ENCODE measurements at places on chromosomes 2 and 18.
A peak's percentile ranks its signal among the peaks of the same experiment; 100 is the strongest.

GRCh38 chr2:134078354-134078753 is 175.5 kb upstream of the MGAT5 start:
- DNase-seq, result no peak

GRCh38 chr2:138771534-138771933 is 8.7 kb downstream of the NXPH2 start:
- DNase-seq, result no peak

GRCh38 chr2:47779426-47779790 is 3.5 kb upstream of the MSH6 start:
- DNase-seq, result no peak

- no peak for DNase-seq
These were observed 70.5 kb downstream of the TGIF1 start for GRCh38 chr18:3520230-3521085.

DNA sequence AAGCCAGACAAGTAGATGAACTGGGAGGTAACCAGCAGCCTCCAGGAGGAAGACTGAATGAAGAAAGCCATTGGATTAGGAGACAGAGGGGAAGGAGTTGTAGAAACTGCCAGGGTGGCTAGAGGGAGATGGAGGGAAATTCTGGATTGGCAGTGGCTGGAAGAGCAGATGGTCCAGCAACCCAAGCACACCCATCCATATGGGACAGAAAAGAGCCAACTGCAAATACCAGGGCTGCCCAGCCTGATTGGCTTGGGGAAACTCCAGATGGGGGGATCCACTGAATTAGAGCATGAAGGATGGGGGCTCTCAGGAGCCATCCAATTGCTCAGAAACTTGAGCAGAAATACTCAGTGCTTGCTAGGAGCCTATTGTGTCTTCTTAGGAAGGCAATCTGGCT is 173.5 kb upstream of the EPB41L3 start:
- DNase-seq, result no peak

DNA sequence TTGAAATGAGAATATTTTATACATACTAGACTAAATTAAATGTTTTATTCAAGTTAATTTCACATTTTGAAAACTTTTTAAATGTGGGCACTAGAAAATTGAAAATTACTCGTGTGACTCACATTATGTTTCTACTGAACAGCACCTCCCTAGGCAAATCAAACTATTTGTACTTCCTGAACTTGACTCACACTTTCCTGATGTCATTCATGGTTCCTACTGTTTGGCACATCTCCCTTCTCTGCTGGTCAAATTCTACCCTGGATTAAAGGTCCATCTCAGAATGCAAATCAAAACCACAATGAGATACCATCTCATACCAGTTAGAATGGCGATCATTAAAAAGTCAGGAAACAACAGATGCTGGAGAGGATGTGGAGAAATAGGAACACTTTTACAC is 16.7 kb downstream of the LHCGR start:
- DNase-seq, result no peak

- no peak for DNase-seq
These were observed 137.2 kb downstream of the MTCL1 start for GRCh38 chr18:8842506-8842905.

DNA sequence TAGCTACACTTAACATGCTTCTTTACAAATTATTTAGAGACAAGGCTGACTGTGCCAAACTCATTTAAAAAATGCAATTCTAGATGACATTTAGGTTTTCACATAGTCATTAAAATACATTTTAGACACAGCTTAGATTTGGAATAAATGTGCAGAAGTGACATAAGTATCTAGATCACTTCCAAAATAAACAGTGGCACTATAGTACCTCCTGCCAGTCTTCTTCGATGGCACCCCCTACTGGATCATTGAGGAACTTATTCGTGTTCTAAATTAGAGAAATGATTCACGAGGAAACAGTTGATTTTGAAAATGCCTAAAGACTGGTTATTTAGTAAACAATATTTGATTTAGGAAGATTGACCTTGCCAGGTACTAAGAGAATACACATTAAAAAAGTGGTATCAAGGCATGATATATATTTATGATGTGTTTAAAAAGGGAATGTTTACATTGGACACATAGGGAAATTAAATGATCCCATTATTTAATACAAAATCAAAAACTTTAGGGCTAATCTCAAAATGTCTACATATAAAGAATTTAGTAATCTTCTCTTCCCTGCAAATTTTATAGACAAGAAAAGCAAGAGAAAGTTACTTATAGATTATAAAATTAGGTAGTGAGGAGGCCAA is 323.9 kb downstream of the XIRP2 start:
- DNase-seq, result no peak

- DNase-seq, result peak; percentile 83
These were observed at the start of gene COPS8 for GRCh38 chr2:237085248-237086221. Gene COPS8, plus strand, starts transcription at chr2:237085889. Its CDS starts 76 bp downstream, at chr2:237085965.

- DNase-seq, result no peak
These were observed 85.0 kb downstream of the FMNL2 start for GRCh38 chr2:152419944-152420343.

- DNase-seq, result no peak
These were observed 166.5 kb downstream of the PTPRM start for GRCh38 chr18:7733642-7734041.

DNA sequence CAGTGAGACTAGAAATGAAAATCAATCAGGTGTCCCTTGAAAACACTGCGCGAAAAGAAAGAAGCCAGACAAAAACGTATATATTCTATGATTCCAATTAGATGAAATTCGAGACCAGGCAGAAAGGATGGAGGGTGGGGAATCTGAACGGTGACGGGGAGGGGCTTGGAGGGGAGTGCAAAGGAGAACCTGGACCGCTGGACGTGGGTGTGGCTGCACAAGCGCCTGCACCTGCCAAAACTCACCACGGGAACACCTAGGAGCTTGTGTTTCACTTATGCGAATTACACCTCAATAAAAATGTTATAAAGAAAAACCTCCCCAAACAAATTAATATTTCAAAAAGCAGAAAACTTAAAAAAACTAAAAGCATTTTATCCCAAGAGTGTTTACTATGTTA is 21.9 kb downstream of the THAP4 start:
- no peak for DNase-seq

DNA sequence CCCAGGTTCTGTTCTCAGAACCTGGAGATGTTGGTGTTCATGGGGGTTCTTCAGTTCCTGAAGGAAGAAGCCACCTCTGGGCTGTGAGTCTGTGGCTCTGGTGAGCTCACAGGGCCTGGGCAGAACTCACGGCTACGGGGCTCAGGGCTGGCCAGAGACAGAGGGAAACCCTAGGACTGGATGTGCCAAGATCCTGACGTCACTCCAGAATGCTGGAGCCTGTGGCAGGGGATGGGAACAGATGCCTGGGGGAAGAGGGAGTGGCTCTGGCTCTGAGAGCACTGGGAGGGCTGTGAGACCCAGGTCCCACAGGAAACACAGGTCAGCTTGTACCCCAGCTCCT is at the start of gene OTOF:
TSS of gene OTOF (minus strand) at position 214 of the 343 bp plus-strand sequence.
- DNase-seq, result no peak

GRCh38 chr2:119679846-119680245 is 845 bp downstream of the TMEM177 start:
- no peak for DNase-seq

- no peak for DNase-seq
These were observed 124.9 kb upstream of the ZNF236 start for GRCh38 chr18:76697441-76697901.

DNA sequence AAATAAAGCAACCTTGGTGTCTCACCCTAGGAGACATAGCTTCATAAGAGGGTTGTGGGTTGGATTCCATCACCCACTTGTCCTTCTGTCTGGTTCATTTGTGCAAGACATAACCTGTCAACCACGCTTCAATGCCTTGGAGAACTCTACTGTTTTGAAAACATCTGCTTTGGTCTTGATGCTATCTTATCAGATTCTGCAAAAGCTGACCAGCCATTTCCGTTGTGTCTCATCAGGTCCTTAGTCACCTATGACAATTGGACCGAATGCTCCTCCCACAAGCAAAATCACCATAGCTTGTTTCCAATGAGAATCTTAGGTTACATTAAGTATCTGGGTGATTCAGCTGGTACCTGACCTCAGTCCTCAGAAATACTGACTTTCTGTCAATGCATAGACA is 35.4 kb downstream of the STAT4 start:
- peak; percentile 47 for DNase-seq

DNA sequence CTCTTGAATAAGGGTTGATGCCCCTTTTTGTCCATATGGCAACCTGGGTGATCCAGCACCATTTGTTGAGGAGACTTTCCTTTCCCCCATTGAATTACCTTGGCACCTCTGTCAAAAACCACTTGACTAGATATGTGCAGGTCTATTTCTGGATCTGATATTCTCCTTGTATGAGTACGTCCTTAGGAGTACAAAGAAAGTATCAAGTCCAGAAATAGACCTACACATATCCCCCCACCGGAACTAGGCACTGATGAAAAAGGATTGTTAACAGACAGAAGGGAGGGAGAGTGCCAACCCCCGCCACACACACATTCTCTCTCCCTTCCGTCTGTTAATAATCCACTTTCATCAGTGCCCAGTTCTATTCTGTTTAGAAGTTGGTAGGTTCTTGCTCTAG is 225.0 kb downstream of the TMEM163 start:
- DNase-seq, result no peak

DNA sequence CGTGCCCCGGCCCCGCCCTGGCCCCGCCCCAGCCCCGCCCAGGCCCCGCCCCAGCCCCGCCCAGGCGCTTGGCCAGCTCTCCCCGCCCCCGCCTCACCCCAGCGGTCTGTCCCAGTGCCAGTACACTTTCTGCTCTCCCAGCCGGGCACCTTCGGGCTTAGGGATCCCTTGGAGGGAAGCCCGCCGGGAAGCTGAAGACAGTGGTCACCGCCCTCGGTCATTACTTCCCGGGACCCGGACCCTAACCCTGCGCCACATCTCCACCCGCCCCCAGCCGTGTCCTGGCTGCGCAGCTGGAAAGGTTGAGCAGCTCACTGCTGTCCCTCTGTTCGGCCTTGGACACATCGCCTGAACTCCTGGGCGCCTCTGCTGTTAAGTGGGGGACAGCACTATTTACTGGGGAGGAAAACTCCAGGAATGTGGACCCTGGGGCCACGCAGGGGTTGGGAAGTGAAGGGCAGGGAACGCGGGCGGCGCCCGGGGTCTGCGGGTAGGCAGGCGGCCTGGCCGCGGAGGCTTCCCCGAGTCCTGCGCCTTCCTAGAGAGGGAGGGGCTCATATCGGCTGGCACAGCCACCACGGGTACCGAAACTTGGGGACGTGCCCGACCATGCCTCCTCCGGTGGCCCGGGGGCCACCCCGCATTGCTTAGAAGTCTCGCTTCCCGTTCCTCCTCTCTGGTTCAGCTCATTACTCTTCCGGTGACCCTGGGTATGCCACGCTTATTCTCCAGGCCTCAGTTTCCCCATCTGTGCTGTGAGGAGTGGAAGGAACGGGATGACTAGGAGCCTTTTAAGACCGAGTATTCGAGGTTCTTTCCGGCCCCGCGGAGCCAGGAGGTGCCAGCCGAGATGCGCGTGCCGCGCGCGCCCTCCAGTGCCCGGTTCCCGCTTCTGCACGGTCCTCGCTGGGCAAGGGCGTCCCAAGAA is 121.0 kb downstream of the GYPC start:
- DNase-seq, result peak; percentile 72

GRCh38 chr18:45793264-45793965 is 32.1 kb upstream of the SIGLEC15 start:
- DNase-seq, result no peak

GRCh38 chr18:57784034-57784800 is 18.9 kb downstream of the ATP8B1 start:
- no peak for DNase-seq

- DNase-seq, result peak; percentile 21
These were observed 37.6 kb downstream of the C18orf63 start for GRCh38 chr18:74353169-74353775.

DNA sequence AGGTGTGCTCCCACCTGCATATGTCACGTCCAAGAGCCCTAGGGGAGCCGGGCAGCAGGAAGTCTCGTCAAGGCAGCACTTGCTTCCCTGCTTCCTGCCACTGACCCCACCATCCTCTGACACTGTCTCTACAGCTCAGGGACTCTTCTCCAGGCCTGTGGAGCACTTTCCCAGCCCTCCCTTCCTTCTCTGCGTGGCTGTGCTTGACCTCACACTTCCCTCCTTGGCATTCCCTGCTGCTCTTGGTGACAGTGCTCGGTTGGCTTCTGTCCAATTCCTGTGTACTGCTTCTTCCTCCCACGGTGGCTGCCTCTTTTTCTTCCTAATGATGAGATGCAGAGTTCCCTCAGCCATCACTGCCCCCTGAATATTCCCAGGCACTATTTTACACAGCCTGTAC is 2.8 kb downstream of the CIDEA start:
- no peak for DNase-seq

DNA sequence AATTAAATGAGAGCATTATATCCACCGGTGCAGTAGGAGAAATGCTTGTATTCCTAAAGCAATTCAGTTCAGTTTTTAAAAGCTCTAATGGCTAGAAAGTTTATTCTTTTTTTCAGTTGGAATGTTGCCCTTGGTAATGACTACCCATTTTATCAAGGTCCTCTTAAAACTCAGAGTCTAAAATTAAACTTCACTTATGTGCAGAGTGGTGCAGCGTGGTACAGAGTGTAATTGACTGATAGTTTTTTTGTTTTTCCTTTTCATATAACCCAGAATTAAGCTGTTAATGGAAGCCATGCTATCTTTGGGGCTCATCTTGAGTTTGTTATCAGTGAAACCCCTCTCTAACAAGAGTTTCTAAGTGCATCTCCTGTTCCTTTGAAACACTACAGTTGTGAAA is 21.4 kb downstream of the NCOA1 start:
- DNase-seq, result no peak

DNA sequence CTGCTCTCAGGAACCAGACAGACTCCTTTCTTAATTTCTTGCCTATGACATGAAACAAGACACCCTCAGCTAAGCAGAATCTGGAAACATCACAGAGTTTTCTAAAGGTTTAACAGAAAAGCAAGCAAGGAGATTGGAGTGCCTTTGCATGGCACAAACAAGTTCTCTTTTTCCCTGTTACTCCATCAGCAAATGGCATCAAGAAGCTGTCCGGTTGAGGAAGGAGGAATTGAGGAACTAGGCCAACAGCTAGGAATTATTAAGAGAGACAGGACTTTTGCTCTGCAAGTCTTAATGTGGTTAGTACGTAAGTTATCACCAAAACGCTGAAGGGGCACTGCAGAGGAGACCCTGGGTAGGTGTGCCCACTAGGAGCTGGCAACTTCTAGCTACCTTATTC is 53.2 kb downstream of the NEB start:
- DNase-seq, result no peak

DNA sequence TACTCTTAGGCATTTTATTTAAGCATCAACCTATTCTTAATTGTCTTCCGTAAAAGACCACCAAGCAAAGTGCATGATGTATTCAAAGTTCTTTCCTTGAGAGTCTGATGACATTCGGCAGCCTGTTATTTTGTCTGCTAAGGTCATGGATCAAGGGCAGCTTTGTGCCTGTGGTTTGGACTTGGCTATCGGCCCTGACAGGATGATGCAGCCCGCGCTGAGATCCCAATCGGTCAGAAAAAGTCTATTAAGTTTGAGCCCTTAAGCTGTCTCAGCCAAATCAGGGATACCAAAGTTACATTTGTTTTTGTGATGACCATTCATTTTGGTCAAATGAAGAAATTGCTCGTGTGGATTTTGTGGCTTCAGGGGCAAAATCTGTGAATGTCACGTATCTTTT is 718.9 kb upstream of the FANCL start:
- DNase-seq, result no peak
